CD4-positive, alpha-beta T cell treated with Interleukin-4 for 1 hour (primary cell): ENCODE measurements at places on chromosomes 2 and 18.

- no peak for DNase-seq
Observed at GRCh38 chr18:74128159-74128558, 19.5 kb downstream of the FBXO15 start.

- no peak for DNase-seq
Observed at GRCh38 chr18:12783524-12783923, 80.7 kb downstream of the PSMG2 start.

- DNase-seq, result no peak
Observed at GRCh38 chr2:151030663-151031230, 230.9 kb downstream of the RBM43 start.

GRCh38 chr2:221911321-221911720, 339.2 kb upstream of the EPHA4 start:
- no peak for DNase-seq

- no peak for DNase-seq
Observed at GRCh38 chr2:117607202-117607601, 207.3 kb upstream of the DDX18 start.

DNA sequence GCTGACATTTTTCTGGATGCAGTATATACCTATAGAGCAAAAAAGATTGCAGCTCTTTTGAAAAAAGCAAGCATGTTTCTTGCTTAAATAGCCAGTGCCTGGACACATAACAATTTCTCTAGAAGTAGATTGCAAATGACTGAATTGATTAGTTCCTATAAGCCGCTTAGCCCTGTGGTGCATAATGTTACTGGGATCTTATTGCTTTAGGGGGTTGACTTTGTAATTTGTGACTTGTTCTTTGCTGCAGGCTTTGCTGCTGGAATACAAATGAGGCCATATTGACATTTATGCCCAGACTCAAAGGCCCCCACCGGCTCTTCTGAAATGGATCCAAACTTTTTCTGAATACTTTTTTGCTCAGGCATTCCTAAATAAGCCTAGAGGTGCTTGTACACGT, 182.6 kb downstream of the SH3BP4 start:
- DNase-seq, result no peak

DNA sequence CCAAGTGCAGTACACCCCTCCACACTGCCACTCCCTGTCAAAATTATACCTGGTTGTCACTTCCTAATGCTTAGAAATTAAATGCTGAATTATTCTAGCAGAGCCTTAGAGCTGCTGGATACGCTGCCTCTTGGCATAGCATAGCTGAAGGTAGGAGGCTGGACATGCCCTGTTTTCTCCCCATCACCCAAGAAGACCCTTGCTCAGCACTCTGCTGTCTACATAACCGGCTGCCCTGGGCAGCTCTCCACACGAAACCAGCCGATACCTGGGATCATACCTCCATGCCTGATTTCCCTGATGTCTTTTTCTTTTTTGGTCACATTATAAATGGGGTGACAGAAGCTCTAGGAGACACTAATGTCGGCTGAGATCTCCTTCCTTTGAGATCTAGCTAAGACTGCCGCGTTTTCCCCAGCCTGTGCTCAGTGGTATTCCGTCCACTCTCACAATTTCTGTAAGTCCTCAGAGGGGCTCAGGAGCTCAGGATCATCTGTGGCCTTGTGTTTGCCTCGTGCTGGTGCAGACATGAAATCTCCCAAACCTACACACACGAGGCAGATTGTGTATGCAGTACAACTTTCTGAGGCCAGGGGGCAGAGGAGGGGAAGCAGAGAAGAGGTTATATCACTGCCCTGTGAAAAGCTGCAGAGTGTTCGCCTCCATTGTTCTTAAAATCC, 13.5 kb upstream of the ZAP70 start:
- DNase-seq, result peak; percentile 72

DNA sequence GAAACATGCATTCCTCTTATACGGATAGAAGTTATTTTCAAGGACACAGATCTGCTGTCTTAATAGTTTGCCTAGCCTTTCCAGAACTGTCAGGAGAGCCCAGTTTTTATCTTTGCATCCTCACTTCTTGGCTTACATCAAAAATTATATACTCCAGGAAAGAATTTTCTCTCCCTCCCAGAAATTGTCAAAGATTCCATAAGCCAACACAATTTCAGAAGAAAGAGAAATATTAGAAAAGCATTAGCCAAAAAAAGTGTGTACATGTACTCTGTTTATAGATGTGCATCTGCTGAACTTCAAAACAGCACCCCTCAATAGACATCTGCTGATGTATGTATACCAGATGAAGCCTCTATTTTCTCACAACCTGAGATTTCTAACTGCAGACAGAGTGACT, 210.4 kb downstream of the METTL4 start:
- DNase-seq, result no peak

- no peak for DNase-seq
Observed at GRCh38 chr2:105114551-105114950, 76.7 kb downstream of the MRPS9 start.

DNA sequence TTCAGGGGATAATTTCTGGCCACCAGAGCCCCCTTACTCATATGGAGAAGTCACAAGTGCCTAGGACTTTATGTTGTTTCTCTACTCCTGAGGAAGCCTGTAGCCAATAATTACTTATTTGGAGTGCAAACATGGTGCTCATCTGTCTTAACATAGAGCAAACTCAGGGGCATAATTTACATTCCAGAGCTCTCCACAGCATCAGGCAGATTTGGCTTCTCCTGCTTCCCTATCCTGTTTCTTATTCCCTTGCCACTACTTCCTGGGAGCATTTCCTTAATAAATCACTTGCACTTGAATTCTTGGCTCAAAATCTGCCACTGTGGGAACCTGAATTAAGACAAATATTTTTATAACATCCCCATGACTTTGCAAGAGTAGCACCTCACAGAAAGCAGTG, 960.9 kb downstream of the SOCS6 start:
- DNase-seq, result no peak

- DNase-seq, result no peak
Observed at GRCh38 chr2:68458981-68459380, 8.1 kb downstream of the FBXO48 start.

- DNase-seq, result no peak
Observed at GRCh38 chr2:47004905-47005495, 89.4 kb upstream of the MCFD2 start.

GRCh38 chr18:13019301-13019700, 28.1 kb downstream of the CEP192 start:
- no peak for DNase-seq

GRCh38 chr2:38190542-38191218, 114.7 kb upstream of the CYP1B1 start:
- no peak for DNase-seq

DNA sequence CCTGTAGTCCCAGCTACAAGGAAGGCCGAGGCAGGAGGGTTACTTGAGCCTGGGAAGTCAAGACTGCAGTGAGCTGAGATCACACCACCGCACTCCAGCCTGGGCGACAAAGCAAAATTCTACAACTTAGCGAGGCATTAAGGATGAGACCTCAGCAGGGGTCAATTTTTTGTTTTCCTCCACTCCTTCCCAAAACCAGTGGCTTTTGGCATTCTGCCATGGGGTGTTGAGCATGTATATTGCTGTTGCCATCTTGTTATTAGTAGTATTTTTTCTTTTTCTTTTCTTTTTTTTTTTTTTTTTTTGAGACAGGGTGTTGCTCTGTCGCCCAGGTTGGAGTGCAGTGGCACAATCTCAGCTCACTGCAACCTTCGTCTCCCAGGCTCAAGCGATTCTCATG, 8.9 kb upstream of the GIGYF2 start:
- no peak for DNase-seq
